Activated T-cell treated with anti-CD3 and anti-CD28 coated beads, Interleukin-2, amount 50 U/mL, for 72 hours (primary cell): ENCODE measurements at places on chromosomes 5 and 9. TPM values are rescaled to one million over a fixed set of nuclear protein-coding genes. Genes with fewer than 3 reads are reported as not detected.
A peak's percentile ranks its signal among the peaks of the same experiment; 100 is the strongest.

The DAB2 gene
- total RNA-seq, result not detected

The CCDC192 gene
- total RNA-seq, result not detected

DNA sequence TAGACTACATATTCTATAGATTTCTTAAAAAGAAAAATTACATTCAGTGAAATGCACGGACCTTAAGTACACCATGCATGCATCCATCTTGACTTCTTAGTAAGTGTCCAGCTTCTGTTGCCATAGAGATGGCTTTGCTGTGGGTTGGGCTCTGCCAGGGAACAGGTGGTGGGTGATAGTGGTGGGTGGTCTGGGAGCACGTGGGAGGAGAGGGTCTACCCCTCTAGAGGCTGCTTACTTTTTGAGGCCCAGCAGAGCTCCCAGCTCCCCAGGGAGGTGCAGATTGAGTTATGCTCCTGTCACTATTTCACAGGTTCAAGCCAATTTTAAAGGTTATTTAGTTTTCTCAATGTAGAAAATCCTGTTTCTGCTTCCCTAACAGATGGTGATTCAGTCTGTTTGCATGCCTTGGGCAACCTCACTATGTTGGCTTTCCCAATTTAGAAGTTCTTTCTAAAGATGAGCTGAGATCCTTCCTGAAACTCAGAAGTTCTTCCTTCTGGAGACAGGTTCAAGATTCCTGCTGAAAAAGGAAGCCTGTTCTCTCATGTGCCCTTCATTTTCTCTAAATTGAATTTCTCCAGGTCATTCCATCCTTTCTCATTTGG lies 107.4 kb upstream of the LHFPL2 start:
- DNase-seq, result no peak

- no peak for DNase-seq
Measured at GRCh38 chr9:89185980-89186379, 7.4 kb upstream of the SHC3 start.

GRCh38 chr5:72468024-72468423 lies 39.2 kb downstream of the ZNF366 start:
- DNase-seq, result no peak

GRCh38 chr5:54717459-54717858 lies 199.9 kb downstream of the SNX18 start:
- no peak for DNase-seq

- no peak for DNase-seq
Measured at GRCh38 chr5:87410931-87411330, 1.8 kb downstream of the CCNH start.

DNA sequence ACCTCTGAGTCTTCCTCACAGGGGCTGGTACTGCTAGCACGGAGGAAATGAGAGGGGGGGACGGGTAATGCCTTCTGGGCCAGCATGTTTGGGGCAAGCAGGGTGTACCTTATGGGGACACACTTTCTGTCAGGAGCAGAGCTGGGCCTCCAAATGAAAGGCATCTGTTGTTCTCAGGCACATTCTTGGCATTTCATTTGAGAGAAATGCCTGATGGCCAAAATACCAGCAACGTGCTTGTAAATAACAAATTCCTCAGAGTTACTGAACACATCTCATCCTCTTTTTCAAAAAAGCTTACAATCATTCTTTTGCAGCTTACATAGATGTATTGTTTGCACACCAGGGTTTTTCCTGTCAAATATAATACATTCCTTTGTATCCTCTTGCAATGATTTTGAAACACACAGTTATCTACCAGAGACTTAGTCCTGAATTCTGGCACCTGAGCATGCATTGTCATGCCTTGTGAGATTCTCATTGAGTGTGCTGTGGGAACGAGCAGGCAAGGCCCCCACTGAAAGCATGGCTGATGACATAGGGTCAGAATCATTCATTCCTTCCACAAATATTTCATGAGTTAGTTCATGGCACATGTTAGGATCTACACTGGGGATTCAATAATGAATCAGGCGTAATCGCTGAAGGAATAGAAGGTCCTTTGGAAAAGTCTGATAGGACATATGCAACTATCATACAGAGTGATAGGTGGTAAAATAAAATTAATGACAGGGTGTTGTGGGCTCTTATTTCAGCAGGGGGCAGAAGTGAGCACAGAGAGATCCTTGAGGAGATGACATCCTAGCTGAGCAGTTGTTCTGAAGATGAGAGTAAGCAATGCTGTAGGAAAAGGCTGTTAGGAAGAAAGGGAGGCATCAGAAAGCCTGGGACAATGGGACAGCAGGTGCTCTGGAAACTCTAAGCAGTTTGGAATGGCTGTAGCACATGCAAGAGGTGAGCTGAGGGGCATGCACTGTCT lies 260.9 kb upstream of the TUT7 start:
- DNase-seq, result peak; percentile 14

DNA sequence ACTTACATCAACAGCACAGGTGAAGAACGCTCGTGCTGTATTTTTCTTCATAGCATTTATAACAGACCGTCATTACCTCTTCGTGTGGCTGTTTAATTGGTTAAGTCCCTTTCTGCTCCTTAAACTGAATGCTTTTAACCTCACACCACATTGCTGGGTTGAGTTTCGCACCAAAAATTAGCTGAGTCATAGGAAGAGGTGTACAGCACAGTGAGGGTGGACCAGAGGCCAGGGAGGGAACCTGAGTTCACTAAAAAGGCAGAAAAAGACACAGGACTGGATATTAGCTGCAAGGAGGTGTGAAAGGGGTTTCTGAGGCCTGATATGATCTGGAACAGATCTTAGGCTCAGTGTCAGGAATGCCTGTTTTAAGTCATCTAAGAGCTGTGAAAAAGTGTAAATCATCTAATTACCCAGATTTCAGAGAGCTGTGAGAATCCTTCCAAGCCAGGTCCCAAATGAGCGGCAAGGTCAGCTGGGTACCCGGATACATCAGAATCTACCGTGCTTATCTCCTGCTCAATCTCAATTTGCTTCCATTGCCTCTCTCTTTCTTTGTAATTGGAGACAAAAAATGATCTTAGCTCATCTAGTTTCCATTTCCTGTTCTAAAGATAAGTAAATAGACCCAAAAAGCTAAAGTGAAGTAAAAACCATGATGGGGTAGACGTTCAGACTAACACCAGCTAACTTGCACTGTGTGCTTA lies 7.1 kb upstream of the CFAP90 start:
- no peak for DNase-seq

GRCh38 chr9:93004561-93004960 lies 53.9 kb upstream of the SUSD3 start:
- DNase-seq, result no peak

DNA sequence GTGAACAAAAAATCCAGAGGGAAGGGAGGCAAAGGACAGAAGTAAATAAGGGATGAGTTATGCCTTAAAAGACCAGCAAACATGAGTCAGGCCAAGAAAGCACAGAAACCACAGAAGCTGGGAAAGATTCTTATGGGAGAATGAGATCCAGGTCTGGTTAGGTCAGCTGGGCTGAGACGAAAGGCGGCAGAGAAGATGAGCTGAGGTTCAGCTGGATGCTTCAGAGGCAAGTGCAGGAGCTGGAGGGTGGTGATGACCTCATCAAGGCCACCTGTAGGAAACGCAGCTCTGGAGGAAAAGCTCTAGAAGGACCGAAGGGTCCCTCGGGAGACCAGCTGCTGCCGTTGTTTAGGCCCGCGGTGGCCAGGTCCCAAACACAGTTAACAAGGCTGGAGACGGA lies 152.0 kb downstream of the MYO10 start:
- DNase-seq, result no peak

DNA sequence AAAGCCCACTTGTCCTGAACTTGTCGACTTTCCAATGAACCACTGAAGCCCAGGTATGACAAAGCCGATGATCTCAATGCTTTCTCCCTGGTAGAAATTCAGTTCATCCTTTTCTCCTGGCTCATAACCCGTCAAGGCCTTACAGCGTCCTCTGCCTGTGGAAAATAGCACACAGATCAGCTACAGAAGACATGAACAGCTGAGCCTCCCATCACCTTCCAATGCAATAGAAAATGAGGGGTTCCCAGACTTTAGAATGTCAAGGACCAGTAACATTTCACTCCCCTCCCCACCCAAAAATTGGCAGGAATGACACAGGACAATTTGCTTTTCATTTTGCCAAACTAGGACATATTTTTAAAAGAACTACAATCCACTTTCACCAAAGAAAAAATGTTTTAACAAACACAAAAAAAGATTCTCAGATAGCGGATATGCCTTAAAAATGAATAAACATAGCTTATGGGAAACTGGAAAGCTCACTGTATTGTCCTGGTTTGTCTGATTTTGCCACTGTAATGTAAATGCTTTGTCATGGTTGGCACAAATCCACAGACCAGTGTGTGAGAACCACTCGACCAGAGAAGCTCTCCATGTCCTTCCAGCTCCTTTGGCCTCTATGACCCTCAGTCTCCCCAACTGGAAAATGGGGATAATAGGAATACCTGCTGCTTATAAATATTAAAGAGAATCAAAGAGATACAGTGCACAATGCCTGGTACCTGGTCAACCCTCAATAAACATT lies 24.4 kb downstream of the SH3TC2 start:
- DNase-seq, result no peak
